ENCODE measurements at places on chromosomes 5 and 9. TPM values are rescaled to one million over a fixed set of nuclear protein-coding genes. Genes with fewer than 3 reads are reported as not detected.

DNA sequence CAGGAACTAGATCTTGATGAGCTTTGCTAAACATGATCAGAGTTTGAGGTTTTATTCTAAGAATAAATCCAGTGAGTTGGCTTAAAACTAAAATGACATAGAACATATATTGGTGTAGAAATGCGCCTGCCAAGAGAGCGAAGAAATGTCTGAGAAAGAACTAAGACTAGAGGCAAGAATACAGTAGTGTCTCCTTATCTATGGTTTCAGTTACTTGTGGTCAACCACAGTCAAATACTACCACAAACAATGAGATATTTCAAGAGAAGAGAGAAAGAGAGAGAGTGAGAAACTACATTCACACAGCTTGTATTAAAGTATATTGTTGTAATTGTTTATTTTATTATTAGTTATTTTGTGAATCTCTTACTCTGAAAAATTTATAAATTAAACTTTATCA lies 254.4 kb upstream of the CDH10 start:
- DNase-seq: no peak

DNA sequence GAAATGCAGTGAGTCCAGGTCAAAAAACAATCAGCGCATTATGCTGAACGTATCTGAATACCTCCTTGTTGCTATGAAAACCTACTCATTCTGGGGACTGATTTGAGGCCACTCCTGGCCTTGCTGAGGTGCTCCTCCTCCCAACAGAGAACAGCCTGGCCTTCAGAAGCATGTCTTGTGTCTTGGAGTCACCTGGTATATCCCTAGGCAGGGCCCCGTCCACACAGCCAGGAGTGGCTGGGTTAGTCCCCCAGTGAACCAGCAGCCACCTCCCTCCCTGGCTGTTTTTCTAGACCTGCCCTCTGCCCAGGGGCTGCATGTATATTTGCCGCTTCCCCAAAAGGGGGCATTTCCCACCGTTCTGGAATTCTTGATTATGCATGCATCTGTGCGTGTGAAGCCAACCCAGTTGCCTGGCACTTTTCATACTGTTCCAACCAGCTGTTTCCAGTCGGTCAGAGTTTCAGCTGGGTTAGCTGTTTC lies 99.2 kb upstream of the SPATA31C2 start:
- DNase-seq: no peak

GRCh38 chr9:7901621-7902020 lies 102.0 kb upstream of the DMAC1 start:
- DNase-seq: no peak

DNA sequence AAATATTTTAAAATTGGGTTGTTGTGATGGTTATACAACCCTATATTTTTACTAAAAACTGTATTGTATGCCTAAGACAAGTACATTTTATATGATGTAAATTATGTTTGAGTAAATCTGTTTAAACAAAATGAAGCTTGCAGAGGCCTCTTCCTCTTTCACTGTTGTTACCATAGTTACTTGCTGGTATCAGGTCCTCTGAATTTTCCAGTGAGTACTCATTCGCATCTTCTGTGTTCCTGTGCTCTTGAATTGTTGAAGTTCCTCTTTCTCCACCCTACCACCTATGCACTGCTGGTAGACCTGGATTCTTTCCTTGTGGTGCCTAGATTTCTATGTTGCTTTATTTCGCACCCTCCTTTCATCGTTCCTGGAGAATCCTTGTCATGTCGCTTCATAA lies 938.5 kb upstream of the ACO1 start:
- no peak for DNase-seq

GRCh38 chr5:152514827-152515397 lies 109.8 kb upstream of the NMUR2 start:
- DNase-seq: no peak

DNA sequence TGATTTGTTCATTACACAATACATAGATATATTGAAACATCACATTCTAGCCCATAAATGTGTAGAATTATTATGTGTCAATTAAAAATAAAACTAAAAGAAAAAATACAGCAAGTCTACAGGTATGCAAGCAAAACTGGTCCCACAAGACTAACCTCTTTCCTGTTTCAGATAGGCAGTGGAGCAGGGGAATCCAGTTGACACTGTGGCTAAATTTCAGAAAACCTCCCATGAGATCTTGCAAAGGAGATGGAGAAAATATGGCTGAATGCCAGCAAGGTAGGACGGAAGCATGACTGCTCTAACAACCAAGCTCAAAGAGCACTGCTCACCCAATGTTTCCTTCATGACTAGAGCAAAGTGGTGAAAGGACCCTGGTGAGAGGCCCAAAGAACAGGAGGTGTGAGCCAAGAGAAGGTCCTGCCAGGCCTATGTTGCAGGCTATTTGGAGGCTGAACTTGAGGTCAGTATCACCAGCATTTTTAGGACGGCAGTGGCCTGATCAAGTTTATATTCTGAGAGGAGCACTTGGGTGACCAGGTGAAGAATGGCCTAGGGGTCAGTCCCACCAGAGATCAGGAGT lies 1.1 kb upstream of the SH3TC2 start:
- DNase-seq: no peak

GRCh38 chr9:100884518-100884917 lies 144.0 kb upstream of the PLPPR1 start:
- DNase-seq: no peak

- no peak for DNase-seq
These were observed 194.7 kb downstream of the CDH9 start for GRCh38 chr5:26843677-26844076.

DNA sequence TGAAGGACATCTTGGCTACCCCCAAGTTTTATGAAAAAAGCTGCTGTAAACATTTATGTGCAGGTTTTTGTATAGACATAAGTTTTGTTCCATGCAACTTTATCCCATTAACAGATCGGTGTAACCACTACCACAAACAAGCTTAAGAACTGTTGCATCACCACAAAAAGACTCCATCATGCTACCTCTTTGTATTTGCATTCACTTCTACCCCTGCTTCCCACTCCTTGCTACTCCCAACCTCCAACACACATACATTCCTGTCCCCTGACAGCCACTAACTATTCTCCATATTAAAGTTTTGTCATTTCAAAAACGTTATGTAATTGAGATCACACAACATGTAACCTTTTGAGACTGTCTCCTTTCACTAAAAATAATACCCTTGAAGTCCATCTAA lies 57.8 kb upstream of the LHFPL2 start:
- DNase-seq: no peak

- DNase-seq: no peak
These were observed 79.4 kb upstream of the ADRB2 start for GRCh38 chr5:148746826-148747535.

DNA sequence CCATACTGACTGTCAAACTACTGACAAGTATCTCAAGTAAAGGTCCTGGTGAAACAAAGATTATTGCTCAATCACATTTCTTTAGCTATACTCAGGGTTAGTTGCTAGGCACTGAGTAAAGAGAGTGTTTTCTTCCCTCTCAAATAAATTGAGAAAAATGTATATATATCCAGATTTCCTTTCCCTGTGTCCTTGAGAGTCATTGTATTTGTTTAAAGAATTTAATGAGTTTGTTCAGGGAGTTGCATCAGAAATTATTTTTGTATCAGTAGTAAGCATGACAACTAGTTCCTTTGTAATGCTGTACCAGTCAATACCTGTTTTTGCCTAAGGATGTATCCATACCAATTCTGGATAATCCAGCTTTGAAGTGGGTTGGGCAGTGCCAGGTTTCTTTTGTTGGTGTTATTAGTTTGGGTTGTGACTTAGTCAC lies 3.2 kb upstream of the ANKHD1 start:
- no peak for DNase-seq

The ZFP37 gene
- 2.5 TPM for total RNA-seq

The SLC36A2 gene
- total RNA-seq: not detected

The CCL27 gene
- total RNA-seq: not detected

The GLDC gene
- total RNA-seq: 0.62 TPM

The TMEM252 gene
- not detected for total RNA-seq

The NTRK2 gene
- 55.3 TPM for total RNA-seq

Data from right cardiac atrium (tissue), 5 donors.